Stimulated activated CD4-positive, alpha-beta T cell treated with anti-CD3 and anti-CD28 coated beads, Interleukin-15, amount 100 ng/mL, for 48 hours (primary cell): ENCODE measurements at places on chromosomes 16 and 17.

DNA sequence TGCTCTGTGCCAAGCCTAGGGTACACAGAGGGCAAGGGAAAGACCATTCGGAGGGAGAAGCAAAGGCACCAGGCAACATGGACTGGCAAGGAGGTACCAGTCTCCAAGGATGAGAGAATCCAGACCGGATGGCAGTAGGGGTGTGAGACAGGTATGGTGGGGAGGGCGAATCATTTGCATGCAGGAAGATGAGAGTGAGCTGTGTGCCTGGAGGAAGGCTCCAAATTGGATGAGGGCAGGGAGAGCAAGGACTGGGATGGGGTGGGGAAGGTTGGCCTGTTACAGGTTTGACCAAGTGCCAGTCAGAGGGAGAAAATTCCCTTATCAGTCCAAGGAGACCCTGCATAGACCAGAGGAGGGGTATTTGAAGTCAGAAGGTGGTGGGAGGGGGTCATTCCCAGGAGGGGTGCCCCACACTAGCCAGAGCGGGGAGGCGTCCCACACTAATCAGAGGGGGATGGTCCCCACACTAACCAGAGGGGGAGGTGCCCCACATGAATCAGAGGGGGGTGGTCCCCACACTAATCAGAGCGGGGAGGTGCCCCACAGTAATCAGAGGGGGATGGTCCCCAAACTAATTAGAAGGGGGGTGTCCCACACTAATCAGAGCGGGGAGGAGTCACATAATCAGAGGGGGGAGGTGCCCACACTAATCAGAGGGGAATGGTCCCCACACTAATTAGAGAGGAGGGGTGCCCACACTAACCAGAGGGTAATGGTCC is 737 bp downstream of the CANT1 start:
- no peak for DNase-seq

- DNase-seq: no peak
Measured at GRCh38 chr16:68994324-68994723, 111.1 kb upstream of the HAS3 start.

GRCh38 chr17:57898487-57899311 is 48.9 kb upstream of the MRPS23 start:
- DNase-seq: no peak

DNA sequence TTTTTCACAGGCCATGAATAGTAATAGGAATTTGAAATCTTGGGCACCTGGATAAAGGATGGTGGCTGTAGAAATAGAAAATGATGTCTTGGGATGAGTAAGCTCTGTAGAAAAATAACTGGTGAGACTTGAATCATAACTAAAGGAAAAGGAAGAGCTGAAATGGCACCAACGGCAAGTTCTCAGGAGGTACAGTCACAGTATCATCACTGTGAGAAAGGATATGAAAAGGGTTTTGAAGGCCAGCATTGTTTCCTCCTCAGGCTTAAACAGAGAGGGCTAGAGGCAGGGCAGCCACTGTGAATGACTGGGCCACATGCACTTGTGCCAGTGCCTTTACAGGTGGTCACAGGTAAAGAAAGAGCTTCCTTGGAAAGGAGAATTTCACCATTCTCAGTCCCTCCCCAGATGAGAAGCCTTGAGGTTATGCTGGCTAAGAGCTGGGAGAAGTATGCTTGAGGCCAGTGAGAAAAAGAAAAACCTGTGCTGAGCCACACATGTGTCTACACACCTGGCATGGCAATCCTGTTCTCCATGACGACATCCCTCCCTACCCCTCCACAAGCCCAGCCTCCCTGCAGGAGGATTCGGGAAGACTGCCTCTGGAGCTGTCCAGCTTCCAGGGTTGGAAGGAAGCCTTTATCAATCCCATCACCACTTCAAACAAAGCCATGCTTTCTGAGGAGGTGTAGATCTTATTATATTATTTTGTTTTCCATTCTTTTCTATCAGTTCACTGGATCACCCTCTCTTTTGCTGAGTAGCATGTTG is 3.8 kb upstream of the ANKFN1 start:
- DNase-seq: no peak

GRCh38 chr17:81207610-81208581 is 14.9 kb downstream of the CEP131 start:
- DNase-seq: no peak

- DNase-seq: no peak
Measured at GRCh38 chr17:45949755-45950320, 49.2 kb upstream of the STH start.

DNA sequence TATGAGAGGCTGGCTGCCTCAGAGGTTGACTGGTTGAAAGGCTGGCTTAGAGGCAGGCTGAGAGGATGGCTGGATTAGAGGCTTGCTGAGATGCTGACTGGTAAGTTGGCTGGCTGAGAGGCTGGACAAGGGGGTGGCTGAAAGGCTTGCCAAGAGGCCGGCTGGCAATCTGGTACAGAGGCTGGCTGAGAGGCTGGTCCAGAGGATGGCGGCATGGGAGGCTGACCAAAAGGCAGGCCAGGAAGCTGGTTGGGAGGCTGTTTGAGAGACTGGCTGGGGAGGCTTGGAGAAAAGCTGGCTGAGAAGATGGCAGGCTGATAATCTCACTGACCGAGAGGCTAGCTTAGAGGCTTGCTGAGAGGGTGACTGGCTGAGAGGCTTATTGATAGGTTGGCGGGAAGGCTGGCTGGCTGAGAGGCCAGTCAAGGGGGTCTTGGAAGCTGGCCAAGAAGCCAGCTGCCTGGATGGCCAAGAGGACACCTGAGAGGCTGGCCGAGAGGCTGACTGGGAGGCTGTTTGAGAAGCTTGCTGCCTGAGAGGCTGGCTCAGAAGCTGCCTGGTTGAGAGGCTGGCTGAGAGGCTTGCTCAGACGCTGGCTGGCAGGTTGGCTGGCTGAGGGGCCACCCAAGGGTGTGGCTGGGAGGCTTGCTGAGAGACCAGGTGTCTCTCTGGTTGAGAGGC is 34.2 kb upstream of the ACSM2B start:
- DNase-seq: no peak

GRCh38 chr16:25716186-25716585 is 24.4 kb downstream of the HS3ST4 start:
- no peak for DNase-seq

DNA sequence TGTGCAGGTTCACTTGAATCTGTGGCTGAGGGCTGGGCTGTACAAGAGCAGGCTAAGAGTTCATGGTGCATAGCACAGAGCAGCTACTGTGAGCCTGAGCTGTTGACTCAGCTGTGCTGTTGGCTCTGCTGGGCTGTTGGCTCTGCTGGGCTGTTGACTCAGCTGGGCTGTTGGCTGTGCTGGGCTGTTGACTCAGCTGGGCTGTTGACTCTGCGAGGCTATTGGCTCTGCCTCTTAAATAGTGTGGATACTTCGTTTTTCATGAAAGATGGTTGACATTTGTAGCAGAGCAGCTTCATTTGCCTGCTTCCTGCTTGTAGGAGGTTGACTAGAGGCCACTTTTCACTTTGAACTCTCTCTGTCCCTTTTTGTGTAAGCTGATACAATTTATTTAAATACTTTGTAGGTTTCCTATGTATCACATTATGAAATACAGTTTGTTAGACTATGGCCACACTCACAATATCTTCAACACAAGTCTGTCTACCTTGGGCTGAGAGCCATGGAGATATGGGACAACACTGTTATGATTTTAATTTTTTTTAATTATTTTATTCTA is 40.3 kb upstream of the CCNF start:
- DNase-seq: no peak

- DNase-seq: no peak
Measured at GRCh38 chr17:9465210-9465921, 110.3 kb downstream of the STX8 start.

DNA sequence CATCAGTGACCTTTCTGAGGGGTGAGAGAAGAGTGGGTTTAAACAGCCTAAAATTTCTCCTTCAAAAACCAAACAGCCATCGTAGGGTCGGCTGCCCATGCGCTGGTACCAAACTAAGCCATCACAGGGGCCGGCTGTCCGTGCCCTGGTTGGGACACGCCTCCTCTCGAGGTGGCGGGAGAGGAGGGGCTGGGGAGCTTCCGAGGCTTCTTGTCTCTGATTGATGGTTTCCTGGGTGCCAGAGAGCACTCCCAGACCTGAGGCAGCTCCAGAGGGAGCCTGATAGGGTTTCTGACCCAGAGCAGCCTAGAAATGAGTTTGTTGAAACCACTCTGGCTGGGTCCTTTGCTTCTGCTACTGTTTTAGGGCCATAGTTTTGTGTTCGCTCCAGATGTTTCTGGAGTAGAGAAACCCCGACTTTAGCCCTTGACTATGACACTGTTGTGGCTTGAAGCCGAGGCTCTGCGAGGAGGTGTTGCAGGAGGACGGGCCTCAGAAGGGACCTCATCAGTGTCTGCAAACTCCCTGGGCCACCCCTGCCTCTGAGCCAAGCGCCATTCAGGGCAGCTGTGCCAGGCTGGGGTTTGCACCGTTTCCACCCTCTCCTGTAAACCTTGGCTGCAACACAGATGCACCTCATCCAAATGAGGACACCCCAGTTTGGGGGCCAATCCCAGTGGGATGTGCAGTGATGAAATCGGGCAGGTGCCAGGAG is 6.2 kb downstream of the ZNF276 start:
- DNase-seq: no peak

DNA sequence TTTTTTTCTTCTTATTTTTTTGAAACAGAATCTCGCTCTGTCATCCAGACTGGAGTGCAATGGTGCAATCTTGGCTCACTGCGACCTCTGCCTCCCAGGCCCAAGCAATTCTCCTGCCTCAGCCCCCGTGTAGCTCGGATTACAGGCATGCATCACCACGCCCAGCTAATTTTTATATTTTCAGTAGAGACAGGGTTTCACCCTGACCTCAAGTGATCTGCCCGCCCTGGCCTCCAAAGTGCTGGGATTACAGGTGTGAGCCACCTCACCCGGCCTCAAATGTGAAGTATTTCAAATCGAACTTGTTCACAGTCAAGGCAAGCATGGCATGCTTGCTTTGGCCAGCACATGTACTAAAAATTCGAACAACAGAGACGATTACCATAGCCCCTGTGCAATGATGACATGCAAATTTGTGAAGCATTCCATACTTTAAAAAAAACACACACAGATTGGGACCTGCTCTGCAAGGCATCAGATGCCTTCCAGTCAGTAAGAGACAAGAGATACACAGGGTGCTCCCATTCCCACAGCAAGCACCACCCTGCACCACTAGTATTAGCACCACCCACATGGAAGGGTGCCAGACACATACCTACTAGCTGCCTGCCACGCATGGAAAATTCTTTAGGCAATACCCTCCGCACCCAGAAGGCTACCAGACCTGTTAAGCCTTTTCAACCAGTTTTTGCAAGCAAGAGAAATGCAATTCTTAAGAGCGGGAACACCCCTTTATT is 47.2 kb downstream of the ANKRD11 start:
- no peak for DNase-seq

GRCh38 chr17:77488531-77489238 is 347.9 kb downstream of the SEC14L1 start:
- no peak for DNase-seq

DNA sequence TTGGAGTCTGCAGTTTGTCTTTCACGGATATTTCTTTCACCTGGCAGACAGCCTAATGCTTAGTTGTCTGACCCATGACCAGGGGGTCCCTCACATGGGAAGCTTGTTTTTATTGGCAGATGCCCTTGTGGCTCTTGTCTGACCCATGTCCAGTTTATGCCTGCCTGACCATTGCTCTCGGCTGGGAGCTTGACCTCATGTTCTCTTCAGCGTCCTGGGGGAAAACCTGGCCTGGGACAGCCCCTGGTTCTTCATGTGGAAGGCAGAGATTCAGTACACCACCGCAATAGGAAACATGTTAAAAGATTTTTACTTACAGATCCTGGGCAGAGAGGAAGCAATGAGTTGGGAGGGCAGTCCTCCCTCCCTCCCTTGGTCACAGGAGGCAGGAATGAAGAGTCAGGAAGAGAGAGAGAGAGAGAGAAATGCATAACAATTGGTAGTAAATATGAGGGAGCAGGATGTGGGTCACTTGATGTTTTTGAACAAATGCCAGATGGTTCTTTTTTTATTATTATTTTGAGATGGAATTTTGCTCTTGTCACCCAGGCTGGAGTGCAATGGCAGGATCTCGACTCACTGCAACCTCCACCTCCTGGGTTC is 302.7 kb upstream of the MYOCD start:
- DNase-seq: no peak

GRCh38 chr16:2447920-2448583 is 11.9 kb upstream of the TEDC2 start:
- DNase-seq: no peak

GRCh38 chr17:73720187-73720834 is 76.1 kb upstream of the SDK2 start:
- DNase-seq: peak; percentile 14

GRCh38 chr17:81960130-81960958 is 643 bp downstream of the NOTUM start:
- DNase-seq: no peak

GRCh38 chr17:68455901-68456338 is 1.4 kb downstream of the WIPI1 start:
- DNase-seq: no peak

DNA sequence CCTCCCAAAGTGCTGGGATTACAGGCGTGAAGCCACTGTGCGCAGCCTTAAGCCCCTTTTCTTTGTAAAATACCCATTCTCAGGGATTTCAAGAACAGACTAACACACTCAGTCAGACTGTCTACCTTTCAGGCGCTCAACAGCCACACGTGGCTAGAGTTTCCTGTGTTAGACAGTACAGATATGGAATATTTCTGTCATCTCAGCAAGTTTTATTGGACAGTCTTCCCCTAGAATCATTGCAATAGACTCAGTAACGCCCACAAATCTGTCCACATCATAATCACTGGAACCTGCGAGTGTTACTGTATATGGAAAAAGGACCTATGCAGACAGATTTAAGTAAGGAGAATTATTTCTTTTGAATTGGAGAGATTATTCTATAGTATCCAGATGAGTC is 160.5 kb downstream of the RBFOX1 start:
- DNase-seq: no peak

GRCh38 chr16:49010879-49011278 is 270.8 kb downstream of the CBLN1 start:
- no peak for DNase-seq

DNA sequence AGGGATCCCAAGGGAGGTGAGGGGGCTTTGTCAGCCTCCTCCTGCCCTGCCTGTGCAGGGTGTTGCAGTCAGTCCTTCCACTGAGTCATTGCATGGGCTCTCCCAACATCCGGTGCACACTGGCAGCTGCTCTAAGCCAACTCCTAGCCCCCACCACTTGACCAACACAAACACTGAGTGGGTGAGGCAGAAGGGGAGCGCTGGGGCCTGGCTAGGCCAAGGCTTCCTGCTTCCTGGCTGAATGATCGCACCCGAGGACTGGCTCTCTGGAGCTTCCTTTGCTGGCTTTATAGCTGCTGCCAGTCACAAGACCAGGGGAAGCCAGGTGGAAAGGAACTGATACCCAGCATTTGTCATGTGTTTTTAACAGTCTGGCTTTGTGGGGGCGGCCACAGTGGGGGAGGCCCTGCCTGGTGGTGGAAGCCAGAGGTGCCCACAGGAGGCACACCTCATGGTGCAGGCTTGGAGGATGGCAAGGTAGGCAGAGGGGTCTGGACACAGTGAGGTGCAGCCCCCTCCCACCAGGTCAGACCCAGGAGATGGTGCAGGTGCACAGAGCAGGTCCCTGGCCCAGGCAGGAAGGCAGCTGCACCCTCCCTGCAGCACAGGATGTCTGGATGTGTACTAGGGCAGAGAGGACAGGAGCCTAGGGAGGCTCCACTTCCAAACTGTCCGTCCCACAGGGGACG is 6.8 kb downstream of the MPG start:
- peak; percentile 54 for DNase-seq

GRCh38 chr16:59993101-59993500 is 1259.0 kb upstream of the GOT2 start:
- DNase-seq: no peak

GRCh38 chr16:57959804-57960203 is 11.1 kb downstream of the CNGB1 start:
- no peak for DNase-seq
